ENCODE measurements at places on chromosomes 5 and 9. TPM values are rescaled to one million over a fixed set of nuclear protein-coding genes. Genes with fewer than 3 reads are reported as not detected.

The C5orf58 gene
- polyA plus RNA-seq, result 0.35 TPM

The HMCN2 gene
- 7.5 TPM for polyA plus RNA-seq

The GLDC gene
- polyA plus RNA-seq, result 1.3 TPM

The LURAP1L gene
- polyA plus RNA-seq, result 13.2 TPM

The GLIPR2 gene
- 94.7 TPM for polyA plus RNA-seq

The PCDHA1 gene
- not detected for polyA plus RNA-seq

The SAXO1 gene
- polyA plus RNA-seq, result 0.06 TPM

The CCDC69 gene
- polyA plus RNA-seq, result 86.9 TPM

The COX7C gene
- 754 TPM for polyA plus RNA-seq

The SEMA5A gene
- 27.5 TPM for polyA plus RNA-seq
